GM23248 (cell line): ENCODE measurements at places on chromosomes 7 and 10. TPM values are rescaled to one million over a fixed set of nuclear protein-coding genes. Genes with fewer than 3 reads are reported as not detected.

The SPDYE8 gene
- not detected in 2 replicates for total RNA-seq

The CDC14C gene
- total RNA-seq: 0.11 TPM in 1 of 2 replicates, not detected in the other

The HABP2 gene
- total RNA-seq: not detected in 2 replicates

The IFIT2 gene
- total RNA-seq: 3.5 and 7.0 TPM in 2 replicates

The PARG gene
- 23.0 and 26.0 TPM in 2 replicates for total RNA-seq

The DLX5 gene
- not detected in 2 replicates for total RNA-seq

The TRPV5 gene
- total RNA-seq: not detected in 2 replicates

The CRPPA gene
- total RNA-seq: 1.8 and 3.8 TPM in 2 replicates

The ORC5 gene
- 21.4 and 23.3 TPM in 2 replicates for total RNA-seq

The RTKN2 gene
- total RNA-seq: under 0.01 and 0.11 TPM in 2 replicates

The LRIT2 gene
- not detected in 2 replicates for total RNA-seq

The PTPRZ1 gene
- total RNA-seq: under 0.01 TPM in 1 of 2 replicates, not detected in the other

The ANLN gene
- total RNA-seq: 55.6 and 57.5 TPM in 2 replicates

The GOLGA7B gene
- not detected in 2 replicates for total RNA-seq

The C10orf62 gene
- not detected in 2 replicates for total RNA-seq

The HOXA6 gene
- total RNA-seq: 0.51 and 3.2 TPM in 2 replicates

The SKAP2 gene
- total RNA-seq: 14.5 and 18.7 TPM in 2 replicates

The HOXA1 gene
- 0.89 and 0.97 TPM in 2 replicates for total RNA-seq

The SH2B2 gene
- 0.86 and 7.1 TPM in 2 replicates for total RNA-seq

The CALHM3 gene
- total RNA-seq: not detected in 2 replicates

The CADPS2 gene
- total RNA-seq: 0.13 and 0.43 TPM in 2 replicates

The HMX2 gene
- not detected in 2 replicates for total RNA-seq

The ZNF655 gene
- total RNA-seq: 54.6 and 70.0 TPM in 2 replicates

The ANXA8L1 gene
- 2.2 and 6.6 TPM in 2 replicates for total RNA-seq

The NUTM2B gene
- total RNA-seq: 0.76 TPM in 1 of 2 replicates, not detected in the other
